ENCODE measurements at places on chromosomes 12 and 14. TPM values are rescaled to one million over a fixed set of nuclear protein-coding genes. Genes with fewer than 3 reads are reported as not detected.

TESPA1 gene
- total RNA-seq, result not detected

AJUBA gene
- total RNA-seq, result 17.0 TPM

TPPP2 gene
- total RNA-seq, result not detected

VCPKMT gene
- total RNA-seq, result 3.5 TPM

RNF34 gene
- total RNA-seq, result 50.2 TPM

ACSS3 gene
- total RNA-seq, result 19.8 TPM

SLC39A5 gene
- not detected for total RNA-seq

CCDC184 gene
- total RNA-seq, result 0.33 TPM

TMEM19 gene
- total RNA-seq, result 29.1 TPM

KRT4 gene
- not detected for total RNA-seq

DAO gene
- total RNA-seq, result not detected

CHFR gene
- total RNA-seq, result 34.0 TPM

KCNK13 gene
- total RNA-seq, result not detected

HECTD4 gene
- 28.1 TPM for total RNA-seq

FOXG1 gene
- 0.83 TPM for total RNA-seq

NDUFA12 gene
- 53.9 TPM for total RNA-seq

RIMBP2 gene
- not detected for total RNA-seq

All from smooth muscle cell of trachea (primary cell).